Fibroblast of lung (primary cell): ENCODE measurements at places on chromosomes 16 and 17. TPM values are rescaled to one million over a fixed set of nuclear protein-coding genes. Genes with fewer than 3 reads are reported as not detected.

TNP2 gene
- total RNA-seq = not detected in 2 replicates

KRTAP4-3 gene
- total RNA-seq = not detected in 2 replicates

CCL4L2 gene
- not detected in 2 replicates for total RNA-seq

OR1A1 gene
- not detected in 2 replicates for total RNA-seq

CEP95 gene
- 24.4 and 24.8 TPM in 2 replicates for total RNA-seq
